Fibroblast of gingiva (primary cell): ENCODE measurements at places on chromosomes 5 and 9.

GRCh38 chr9:135978642-135979546, 17.7 kb upstream of the UBAC1 start:
- DNase-seq: no peak

- no peak for DNase-seq
Observed at GRCh38 chr9:21890696-21891095, 88.3 kb downstream of the MTAP start.

DNA sequence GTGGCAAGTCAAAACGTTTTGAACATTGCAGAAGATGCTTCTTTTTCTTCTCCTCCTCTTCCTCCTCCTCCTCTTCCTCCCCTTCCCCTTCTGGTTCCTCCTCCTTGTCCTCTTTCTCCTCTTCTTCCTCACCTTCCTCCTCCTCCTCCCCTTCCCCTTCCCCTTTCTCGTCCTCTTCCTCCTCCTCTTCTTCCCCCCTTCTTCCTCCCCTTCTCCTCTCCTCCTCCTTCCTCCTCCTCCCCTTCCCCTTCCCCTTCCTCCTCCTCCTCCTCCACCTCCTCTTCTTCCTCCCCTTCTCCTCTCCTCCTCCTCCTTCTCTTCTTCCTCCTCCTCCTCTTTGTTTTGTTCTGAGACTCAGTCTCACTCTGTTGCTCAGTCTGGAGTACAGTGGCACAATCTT, 167.0 kb upstream of the SV2C start:
- DNase-seq: no peak

DNA sequence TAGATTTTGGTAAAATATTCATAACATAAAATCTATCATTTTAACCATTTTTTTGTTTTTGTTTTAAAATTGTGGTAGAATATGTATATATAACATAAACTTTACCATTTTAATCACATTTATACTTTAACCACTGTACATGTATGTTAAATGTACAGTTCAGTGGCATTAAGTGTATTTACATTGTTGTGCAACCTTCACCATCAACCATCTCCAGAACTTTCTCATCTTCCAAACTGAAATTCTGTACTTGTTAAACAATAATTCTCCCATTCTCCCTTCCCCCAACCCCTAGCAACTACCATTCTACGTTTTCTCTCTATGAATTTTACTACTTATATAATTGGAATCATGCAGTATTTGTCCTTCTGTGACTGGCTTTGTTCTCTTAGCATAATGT, 11.6 kb downstream of the ANKHD1 start:
- DNase-seq: no peak

DNA sequence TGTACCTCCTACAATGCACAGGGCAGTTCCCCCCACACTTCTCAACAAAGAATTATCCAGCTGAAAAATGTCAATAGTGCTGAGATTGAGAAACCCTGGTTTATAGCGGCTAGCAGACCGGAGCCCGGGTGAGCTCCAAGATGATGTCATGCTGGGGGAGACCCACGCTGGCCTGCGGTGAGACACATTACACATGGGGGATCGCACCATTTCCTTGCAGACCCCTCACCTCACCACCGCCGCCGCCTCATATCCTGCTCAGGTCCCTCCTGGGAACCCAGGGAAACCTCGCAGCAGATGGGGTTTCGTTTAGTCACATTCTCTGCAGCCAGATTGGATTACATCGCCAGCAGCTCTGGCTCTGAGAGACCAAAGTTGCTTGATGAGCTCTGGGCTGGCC, 14.7 kb upstream of the TNC start:
- DNase-seq: no peak

- DNase-seq: peak; percentile 66
Observed at GRCh38 chr5:124706729-124707361, 39.6 kb downstream of the ZNF608 start.

DNA sequence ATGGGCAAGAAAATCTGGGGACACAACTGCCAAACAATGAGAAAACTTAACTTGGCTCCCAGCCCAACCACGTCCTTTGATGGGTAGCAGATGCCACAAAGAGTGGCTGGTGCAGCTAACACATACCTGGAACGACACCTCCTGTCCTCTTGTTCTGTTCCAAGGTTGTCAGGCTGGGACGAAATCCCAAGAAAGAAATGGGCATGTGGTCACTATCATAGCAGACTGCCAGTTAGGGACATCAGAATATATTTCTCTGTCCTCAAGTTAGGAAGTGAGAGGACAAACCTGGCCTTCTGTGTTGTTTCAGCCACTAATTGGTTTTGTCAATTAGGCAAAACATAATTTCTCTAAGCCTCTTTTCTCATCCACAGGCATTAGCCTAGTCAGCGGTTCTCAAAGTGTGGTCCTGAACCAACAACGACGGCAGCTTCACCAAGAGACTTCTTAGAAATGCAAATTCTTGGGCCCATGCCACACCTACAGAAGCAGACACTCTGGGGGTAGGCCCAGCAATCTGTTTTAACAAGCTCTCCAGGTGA, 63.4 kb downstream of the RAPGEF1 start:
- DNase-seq: no peak

- DNase-seq: peak; percentile 77
Observed at GRCh38 chr5:140041492-140042392, 1.4 kb downstream of the NRG2 start.

DNA sequence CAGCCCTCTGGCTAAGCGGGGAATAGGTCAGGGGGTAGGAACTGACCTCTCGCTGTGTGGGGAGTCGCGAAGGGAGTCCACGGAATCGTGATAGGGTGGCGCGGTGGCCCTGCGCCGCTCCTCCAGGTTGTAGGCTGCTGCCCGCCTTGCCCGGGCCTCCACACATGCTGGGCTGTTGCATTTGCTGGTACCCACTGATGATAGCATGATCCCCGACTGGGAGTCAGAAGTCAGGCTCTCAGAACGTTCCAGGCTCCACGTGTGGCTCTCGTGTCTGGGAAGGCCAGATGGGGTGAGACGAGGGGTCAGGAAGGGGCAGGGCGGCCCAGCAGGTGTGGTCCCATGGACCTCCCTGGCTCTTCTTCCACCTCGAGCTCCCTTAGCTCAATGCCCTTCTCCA, 56.0 kb downstream of the PSD2 start:
- DNase-seq: no peak

DNA sequence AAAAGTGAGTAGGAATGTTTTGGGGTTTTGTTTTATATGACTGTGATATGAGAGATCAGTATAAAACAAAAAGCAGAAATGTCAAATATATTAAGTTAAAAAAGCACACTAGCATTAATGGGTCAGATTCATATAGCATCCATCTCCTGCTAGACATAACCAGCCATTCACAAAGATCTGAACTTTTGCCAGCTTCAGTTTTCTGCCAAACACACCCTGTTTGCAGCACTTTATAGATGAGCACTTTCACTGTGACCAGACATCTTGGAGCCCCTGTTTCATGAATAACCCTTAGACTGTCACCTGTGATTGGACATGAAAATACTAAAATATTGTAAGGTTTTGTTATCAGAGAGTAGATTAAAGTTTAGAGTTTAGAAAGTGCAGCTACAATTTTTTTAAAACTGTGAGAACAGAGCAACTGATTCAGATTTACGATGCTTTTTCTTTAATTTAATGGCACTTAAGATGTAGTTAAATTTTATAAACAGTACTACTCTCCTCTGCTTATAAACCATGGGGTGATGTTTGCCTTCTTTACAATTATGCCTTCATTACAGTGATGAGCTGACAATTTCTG, 142.6 kb downstream of the KCTD16 start:
- DNase-seq: no peak

DNA sequence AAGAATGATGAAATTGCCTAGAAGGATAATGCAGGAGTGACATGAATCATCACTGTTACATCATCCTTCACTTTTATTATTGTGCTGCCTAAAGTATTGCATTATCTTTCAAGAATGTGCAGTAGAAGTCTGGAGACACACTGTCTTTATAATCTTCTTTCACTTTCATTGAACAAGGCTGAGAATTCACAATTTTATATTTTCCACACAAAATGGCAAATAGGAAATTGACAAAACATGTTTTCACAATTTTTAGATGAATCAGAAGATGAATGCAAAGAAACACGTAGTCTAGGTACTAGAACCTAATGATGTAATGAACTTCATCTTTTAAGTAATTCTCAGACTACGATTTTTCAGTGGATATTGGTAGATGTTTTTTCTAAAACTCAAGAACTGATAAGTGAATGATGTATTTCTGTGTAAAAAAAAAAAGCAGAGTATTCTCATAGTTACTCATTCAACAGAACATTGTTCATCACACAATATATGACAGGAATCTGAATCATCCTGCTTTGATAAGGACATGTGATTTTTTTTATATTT, 131.5 kb upstream of the GRHPR start:
- DNase-seq: peak; percentile 75

DNA sequence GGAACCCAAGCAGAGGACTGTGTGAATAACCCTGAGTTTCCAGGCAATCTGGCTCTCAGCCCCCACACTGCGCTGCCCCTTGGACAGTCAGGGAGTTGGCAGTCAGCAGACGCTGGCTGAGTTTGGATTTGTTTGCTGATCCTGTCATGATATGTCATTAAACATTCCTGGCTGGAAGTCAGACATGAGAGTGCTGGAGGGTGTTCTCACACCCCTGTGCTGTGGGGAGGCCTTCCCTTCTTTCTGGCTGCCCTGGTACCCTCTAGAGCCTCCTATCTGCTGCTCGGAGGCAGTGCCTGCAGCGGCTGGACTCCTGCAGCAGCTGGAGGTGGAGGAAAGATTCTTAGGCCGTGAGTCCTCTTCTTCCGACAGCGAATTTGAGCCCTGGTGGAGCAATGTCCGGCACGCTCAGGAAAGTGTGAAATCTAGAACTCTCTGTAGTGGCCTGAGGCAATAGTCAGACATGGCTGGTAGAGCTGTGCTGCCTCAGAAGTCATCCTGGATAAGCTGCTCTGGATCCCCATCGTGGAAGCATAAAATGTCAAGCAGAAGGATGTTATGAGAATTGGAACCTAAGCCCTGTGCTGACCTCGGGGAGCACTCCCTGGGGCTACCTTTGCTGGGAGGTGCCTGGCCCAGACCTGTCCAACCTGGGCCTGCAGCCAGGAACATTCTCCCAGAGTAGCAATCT, 72.0 kb downstream of the PDE8B start:
- peak; percentile 90 for DNase-seq

GRCh38 chr9:35594471-35594870, 10.6 kb upstream of the TESK1 start:
- no peak for DNase-seq

DNA sequence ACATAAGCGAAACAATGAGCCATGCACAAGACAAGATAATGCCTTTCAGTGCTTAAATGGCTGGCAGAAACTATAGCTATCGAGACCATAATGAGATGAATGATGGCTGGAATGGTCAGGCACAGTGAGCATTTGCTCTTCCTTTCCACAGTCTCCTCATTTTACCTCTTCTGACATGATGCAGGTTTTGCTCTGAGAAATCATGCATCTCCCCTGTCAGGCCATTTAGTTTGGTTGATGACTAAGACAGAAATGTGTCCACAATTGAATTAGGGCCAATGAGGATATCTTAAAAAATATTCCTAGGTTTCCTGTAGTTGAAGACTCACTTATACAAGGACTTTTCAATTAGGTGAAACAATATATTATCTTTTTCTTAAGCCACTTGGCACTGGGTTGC, 475.1 kb downstream of the TMEM232 start:
- DNase-seq: no peak

DNA sequence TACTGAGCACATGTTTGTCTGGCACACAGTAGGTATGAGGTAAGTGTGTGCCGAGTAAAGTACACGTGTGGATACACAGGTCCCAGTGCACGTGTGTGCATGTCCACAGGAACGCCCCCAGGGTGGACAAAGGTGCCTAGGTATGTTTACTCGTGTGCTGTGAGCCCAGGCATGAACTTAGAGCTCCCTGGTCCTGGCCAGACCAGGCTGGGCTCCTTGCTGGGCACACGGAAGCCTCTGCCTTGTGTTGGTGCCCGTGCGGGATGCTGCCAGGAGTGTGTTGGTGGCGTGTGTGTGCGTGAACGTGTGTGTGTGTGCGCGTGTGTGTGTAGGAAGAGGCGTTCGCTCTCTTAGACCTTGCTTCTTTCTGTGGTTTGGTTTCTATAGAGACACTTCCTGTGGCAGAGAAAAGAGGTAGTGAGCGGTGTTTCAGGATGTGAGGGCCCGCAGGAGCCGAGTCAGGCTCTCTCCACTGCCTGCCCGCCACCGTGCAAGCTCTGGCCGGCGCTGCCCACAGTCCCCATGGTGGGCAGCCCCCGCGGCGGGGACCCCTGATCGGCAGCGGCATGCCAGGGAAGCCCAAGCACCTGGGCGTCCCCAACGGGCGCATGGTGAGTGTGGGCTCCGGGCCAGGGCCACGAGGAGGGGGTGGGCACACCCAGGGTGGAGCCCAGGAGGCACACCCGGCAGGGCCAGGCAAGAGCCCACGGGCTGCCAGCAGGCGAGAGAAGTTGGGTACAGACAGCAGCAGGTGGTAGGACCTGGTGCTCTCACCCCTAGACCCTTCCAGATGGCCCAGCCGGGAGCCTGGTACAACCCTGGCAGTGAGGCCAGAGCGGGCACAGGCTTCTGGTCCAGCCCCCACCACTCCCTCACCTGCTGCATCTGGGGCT, at the start of gene RGS14:
RGS14 (plus strand) TSS at position 466 of the 893 bp plus-strand sequence; CDS start at position 567, 101 bp downstream.
- no peak for DNase-seq

DNA sequence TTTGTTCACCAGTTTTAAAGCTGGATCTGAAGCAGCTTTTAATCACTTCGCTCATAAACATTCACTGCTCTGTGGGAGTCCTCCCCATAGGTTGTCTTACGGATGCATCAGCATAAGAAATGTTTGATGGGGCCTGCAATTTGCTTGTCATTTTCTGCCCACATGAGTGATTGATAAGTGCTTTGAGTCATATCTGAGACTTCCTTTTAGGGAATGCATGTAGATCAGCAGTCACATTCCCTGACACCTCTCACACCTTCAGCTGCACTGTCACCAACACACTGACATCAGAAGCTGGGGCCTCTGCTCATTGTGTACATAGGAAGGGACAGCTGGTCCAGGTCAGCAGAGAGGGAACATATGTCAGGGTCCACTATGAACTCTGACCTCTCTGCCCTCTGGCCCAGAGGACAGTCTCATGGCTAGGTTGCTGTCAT, 84.1 kb upstream of the SPATA31D4 start:
- DNase-seq: no peak

GRCh38 chr9:84393266-84393950, 52.9 kb upstream of the SLC28A3 start:
- DNase-seq: no peak

DNA sequence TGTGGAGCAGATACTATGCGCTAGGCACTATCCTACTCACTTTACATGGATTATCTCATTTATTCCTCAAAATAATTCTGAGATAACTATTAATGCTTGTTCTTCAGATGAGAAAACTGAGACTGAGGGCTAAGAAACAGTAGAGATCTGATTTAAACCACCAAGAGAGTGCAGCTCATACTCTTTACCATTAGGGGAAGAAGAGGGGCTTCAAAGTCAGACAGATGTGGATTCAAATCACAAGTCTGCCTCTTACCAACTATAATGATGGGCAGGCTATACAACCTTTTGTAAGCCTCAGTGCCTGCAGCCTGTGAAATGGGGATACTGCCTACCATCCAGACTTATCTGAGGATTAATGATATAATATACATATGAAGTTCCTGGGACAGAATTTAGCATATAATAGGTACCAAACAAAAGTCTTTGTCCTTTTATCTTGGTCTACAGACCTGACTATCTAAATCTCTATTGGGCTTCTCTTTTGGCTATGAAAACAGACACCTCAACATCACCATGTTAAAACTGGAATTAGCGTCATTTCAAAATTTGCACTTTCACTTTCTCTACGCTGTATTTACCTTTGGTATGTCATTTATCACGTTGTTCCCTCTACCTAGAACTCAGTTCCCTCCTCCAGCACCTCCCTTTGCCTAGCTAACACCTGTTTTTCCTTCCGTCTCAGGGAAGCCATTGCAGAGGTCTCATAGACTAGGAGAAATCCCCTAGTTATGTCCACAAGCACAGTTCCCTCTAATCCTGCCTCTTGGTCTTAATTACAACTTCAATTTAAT, 13.8 kb upstream of the TMEM267 start:
- no peak for DNase-seq
